Midbrain (tissue), 1 donor: ENCODE measurements at places on chromosomes 4 and X.

DNA sequence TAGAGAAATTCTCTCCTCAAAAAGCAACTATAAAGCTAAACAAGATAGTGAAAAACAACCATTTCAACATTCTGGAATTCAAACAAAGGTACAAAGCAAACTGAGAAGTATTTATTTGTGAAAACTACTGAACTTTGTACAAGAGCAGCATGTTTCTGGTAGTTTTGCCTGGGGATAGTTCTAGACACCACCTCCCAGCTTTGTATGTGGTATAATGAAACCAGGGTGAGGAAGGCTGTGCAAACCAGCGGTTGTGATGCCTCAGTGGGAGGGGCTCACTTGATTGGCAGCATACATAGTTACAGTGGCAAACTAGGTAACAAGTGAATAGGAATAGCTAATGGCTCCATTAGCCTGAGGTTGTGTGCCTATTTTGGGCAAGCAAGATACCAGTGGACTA is 18.6 kb upstream of the FRMD7 start:
- DNase-seq: no peak

- DNase-seq: no peak
These were observed 187.6 kb downstream of the MAML3 start for GRCh38 chr4:139966383-139966782.

DNA sequence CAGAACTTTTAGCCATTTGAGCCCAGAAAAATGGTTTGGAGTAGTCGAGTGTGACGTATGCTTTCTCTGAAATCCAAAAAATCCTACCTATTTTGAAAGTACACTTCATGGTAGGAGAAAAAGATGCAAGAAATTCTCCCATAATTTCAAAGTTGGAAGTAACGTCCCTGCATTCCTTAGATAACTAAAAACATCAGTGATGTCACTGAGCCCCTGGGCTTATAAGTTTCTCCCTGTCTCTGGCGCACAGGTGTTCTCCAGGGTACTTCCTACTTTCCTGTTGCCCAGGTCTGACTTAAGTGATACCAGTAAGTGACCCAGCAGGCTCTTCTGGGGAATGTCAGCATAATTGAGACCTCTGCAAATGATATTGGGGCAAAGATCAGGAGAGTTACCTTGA is 90.5 kb upstream of the WDR1 start:
- no peak for DNase-seq

- no peak for DNase-seq
These were observed 1014.2 kb downstream of the C4orf33 start for GRCh38 chr4:130110189-130110588.

DNA sequence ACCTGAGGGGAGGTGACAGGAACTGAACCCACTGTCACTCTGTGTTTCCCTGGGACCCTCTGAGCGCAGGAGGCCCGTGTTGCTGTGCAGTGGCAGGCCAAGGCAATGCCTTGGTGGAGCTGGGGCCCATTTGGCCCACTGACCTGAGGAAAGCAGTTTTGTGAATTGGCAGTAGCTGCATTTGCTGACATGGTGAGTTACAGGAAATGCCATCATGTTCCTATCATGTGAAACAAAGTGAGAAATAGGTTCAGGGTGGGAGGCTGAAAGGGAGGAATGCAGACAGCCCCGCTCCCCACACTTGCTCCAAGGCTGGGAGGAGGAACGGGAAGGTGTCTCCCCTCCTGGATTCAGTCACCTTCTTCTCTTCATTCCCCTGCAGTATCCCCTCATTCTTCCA is 146.1 kb downstream of the PTTG2 start:
- DNase-seq: no peak

- no peak for DNase-seq
These were observed 10.5 kb upstream of the SLC39A8 start for GRCh38 chr4:102355748-102356147.

- DNase-seq: no peak
These were observed 379.9 kb downstream of the PDGFC start for GRCh38 chr4:156591679-156592078.

DNA sequence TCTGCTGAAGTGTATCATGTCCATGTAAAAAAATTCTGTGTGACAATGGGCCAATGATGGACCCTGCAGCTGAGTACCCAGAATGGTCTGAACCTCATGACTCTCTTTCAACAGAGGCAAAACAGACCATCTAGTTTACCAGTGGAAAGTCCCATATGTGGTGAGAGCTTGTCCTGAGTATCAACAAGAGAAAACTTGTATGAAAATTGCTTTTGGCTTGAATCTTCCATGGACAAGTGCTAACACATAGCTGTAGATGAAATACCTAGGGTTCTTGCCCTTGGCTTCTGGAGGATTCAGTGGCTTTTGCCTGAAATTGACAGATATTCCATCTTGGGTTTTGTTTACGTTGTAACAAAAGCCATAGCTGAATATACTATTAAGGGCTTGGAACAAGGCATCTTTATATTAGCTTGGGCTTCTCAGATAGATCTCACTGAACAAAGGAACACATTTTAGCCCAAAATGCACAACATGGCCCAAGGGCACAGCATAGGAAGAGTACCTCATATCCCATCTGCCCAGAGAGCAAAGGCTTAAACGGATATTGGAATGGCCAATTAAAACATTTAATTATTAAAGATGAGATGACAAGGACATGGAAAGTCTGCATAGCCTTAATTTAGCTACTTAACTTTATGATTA is 128.5 kb upstream of the HPGD start:
- no peak for DNase-seq

DNA sequence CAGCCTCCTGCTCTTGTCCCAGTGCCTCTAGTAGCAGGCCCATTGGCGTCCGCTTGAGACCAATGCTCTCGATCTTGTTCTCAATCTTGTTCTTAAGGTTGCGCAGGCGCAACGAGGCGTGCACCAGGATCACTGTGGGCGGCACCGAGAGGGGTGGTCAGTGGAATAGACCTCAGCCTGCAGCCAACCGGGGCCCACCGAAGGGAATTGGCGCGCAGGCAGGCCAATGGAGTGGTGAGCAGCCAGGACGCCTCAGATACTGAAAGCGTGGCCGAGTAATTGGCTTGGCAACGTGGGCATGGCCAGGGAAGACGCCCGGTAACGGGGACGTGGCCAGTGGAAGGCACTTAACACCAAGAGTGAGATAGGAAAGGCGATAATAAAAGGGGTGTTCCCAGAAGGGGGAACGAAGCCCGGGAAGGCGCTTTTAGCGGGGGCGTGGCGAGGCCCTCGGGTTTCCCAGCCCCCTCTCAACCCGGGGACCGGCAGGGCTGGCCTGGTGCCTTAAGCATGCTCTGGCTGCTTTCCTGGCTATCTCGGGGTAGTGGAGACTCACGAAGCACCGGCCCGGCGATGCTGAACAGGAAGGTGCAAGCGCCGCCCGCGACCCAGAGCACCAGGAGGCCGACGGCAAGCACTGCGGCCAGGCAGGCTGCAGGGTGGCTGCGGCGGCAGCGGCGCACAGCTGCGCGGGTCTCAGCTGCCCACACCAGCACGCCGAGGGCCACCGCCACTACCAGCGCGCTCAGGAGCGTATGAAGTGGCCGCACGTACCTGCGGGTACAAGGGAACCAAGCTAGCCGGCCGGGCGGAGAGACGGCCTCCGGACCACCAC is 1.7 kb downstream of the PRAF2 start:
- DNase-seq: peak; percentile 23

DNA sequence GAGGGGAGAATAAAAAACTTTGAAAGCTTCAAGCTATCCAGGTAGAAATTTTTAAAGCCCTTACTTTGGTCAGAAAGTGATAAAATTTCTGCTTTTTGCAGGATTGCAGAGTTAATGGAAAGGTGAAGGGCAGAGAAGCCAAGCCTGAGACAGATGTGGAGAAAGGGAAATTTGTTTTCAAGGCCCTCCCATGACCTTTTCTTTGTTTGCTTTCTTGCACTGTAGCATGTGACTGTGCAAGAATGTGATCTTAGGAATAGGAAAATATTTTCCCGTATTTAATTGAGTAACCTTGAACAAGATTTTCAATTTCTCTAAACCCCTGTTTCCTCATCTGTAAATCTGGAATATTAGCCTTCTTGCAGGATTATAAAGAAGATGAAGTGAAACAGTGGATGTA is 307.2 kb downstream of the PPARGC1A start:
- no peak for DNase-seq

DNA sequence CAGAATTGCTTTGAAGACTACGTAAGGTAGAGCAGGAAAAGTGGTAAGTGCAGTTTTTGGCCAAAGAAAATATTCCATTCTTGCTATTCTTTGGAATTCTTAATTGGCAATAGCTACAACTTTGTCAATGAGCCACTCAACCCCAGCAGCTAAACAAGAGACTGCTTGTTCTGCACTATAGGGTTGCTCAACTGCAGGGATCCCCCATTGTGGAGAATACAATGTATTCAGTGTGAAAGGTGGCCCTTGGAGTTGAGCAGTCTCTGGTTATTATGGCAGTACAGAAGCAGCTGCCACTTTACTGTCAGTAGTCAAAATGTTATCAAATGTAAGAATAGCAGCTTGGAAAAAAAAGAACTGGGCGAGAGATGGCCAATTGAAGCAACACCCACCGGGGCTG is 808.7 kb downstream of the CENPC start:
- DNase-seq: peak; percentile 14

GRCh38 chr4:139969635-139970266 is 184.2 kb downstream of the MAML3 start:
- no peak for DNase-seq

DNA sequence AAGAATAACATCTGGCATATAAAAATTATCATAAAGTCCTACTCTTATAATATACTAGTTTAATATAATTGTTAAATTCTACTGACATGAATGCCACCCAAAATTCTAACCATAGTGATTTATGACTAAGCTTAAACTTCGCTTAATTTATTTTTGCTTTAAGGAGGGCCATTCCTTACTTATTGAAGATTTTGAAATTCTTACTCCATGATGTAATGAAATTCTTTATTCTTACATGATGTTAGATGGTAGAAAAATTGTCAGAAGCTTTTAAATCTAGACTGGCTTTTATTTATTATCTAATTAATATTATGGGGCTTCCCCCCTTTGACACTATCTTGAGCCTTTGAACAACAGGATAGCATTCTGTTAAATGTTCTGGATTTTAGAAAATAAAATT is 19.5 kb upstream of the SUPT20HL2 start:
- no peak for DNase-seq

- DNase-seq: no peak
These were observed 417.6 kb upstream of the MAOA start for GRCh38 chrX:43238461-43238945.

DNA sequence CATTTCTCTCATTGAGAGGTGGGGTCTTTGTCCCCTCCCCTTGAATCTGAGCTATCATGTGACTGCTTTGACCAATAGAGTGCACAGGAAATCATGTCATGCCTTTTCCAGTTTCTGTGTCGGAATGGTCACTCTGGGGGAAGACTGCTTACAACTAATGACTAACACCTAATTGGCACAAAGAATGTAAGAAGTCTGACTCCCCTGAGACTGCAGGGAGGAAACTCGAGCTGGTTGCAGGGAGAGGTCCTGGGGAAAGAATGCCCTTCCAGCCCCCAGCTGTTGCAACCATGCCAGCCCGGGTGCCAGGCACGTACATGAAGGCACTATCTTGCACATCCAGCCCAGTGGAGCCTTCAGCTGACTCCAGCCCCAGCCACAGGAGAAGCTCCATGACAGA is 254.2 kb downstream of the DHX15 start:
- DNase-seq: no peak

GRCh38 chr4:126628933-126629332 is 1003.8 kb upstream of the INTU start:
- DNase-seq: no peak

DNA sequence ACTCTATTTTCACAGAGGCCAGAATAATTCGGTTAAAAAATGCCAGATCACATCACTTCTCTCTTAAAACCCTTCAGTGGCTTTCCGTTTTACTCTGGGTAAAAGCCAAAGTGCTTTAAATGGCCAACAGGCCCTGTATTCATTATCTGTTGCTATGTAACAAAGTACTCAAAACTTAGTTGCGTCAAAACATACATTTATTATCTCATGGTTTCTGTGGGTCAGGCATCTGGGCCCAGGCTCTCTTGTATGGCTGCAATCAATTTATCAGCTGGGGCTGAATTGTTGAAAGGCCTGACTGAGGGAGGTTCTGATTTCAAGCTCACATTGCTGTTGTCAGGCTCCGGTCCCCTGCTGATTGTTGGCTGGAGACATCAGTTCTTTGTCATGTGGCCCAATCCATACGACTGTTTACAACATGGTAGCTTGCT is 72.7 kb upstream of the H2AZ1 start:
- DNase-seq: no peak

DNA sequence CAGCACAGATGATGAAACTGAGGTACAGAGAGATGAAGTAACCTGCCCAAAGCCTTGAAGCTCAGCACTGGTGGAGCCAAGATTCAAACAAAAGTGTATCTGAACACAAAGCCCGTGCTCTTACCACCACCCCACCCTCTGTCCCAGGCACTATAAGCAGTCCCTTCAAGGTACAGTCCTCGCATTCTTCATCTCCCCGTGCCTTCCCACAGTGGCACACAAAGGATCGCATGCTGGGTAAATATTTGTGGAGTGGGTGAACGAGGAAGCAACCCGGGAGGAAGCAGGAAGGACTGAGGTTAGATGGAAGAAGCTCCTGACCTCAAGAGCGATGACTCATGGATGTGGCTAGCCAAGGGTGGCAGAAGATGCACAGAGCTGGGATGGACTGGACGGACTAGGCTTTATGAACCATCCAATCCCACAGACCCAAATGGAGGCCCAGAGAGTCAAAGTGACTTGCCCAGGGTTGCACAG is 18.4 kb downstream of the IQSEC2 start:
- DNase-seq: no peak

DNA sequence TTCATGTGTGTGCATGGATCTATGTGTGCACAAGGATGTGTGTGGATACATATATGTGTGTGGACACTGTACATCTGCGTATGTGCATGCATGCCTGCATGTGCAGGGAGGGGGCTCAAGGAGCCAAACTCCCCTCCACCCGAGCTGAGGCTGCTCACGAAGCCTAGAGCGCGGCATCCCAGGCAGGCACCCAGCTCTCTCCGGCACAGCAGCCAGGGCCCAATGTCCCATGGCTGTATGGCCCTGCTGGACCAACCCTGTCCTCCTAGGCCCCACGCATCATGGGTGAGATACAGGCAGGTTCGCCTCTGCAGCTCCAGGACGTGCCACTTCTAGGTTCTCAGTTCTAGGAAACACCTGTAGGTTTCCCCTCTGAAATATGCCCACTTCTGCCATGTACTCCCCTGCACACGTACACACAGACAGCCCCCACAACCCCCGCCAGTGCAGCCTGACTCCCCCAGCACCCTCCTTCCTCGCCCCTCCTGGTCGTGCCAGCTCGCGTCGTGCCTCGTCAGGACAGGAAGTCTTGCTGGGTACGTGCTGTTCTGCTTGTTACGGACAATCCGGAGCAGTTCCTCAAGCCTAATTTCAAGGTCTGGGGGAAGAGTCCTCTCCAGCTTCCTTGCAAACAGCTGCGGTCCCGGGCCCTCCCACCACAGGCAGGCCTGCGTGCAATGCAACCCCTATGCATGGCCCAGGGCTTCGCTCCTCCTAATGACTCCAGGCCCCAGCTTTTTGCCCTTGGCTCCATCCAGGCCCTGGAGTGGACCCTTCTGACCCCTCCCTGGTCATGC is 3.2 kb upstream of the ADRA2C start:
- no peak for DNase-seq

DNA sequence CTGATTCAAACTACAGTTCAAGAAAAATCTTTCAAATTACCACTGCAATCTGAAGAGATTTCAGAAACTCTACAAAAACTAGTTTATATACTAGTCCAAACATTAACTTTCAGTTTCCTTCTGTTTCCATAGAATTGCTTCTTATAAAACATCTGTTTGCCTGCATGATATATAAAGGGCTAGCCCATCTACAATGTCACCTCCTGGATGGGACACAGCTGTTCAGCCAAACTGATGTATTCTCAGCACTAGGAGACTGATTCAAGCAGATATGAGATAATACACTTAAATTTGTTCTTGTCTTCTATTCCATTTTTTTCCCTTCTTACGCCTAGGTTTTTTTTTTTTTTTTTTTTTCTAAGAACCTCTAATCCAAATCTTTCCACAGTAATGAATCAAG is 1569.7 kb upstream of the IGFBP7 start:
- DNase-seq: no peak
